CD8-positive, alpha-beta memory T cell (primary cell): ENCODE measurements at places on chromosomes 3 and 15. TPM values are rescaled to one million over a fixed set of nuclear protein-coding genes. Genes with fewer than 3 reads are reported as not detected.

The SEC22C gene
- polyA plus RNA-seq: 45.5 TPM

The ZBED2 gene
- polyA plus RNA-seq: 0.51 TPM

GRCh38 chr3:53236112-53236841 is 19.5 kb downstream of the TKT start:
- no peaks in the 10 kb centered on the region for H3K27me3 ChIP-seq
- H3K36me3 ChIP-seq: peaks cover 28% of the 10 kb centered on the region
- H3K4me1 ChIP-seq: no peaks in the 10 kb centered on the region
- no peak overlapping the region for H3K4me3 ChIP-seq
- H3K27ac ChIP-seq: peak overlapping the region; percentile 31

DNA sequence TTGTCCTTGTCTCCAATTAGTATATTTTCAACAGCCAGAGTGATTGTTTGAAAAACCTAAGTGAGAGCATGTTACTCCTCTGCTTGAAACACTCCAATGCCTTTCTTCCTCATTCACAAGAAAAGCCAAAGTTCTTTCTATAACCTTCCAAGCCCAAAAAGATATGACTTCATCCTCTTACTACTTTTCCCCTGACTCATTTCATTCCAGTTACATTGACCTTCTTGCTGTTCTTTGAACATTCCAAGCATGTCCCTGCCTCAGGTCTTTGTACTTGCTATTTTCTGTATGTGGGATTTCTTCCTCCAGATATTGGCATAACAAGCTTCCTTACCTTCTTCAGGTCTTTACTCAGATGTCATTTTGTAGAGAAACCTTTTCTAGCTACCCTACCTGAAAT is 28.3 kb downstream of the EHHADH start:
- H3K4me3 ChIP-seq: no peak overlapping the region
- no peak for DNase-seq
- H3K36me3 ChIP-seq: no peaks in the 10 kb centered on the region
- no peak overlapping the region for H3K27ac ChIP-seq
- no peaks in the 10 kb centered on the region for H3K27me3 ChIP-seq
- H3K4me1 ChIP-seq: no peaks in the 10 kb centered on the region

GRCh38 chr15:62326460-62327011 is 161.5 kb upstream of the C2CD4B start:
- no peaks in the 10 kb centered on the region for H3K27me3 ChIP-seq
- DNase-seq: no peak
- no peak overlapping the region for H3K4me3 ChIP-seq
- no peak overlapping the region for H3K27ac ChIP-seq

- H3K4me1 ChIP-seq: peaks cover 98% of the 10 kb centered on the region
- peaks cover 6% of the 10 kb centered on the region for H3K36me3 ChIP-seq
- peak; percentile 32 for DNase-seq
These were observed 12.4 kb downstream of the KLF13 start for GRCh38 chr15:31338879-31339557.

DNA sequence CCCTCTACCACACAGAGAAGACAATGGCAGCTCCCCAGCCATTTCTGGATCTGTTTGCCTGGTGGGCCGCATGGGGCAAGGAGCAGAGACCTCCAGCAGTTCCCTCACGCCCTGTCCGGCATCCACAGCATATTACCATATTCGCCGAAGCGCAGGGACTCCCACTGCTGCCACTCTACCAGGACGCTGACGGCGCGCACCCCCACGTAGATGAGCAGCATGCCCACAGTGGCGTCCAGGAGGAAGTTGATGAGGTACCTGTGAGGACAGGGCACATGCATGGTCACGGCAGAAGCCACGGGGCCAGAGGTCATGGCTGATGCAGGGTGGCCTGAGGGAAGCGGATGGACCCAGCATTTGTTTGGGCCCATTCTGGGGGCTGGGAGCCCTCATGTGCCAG is 14.8 kb upstream of the MUSTN1 start:
- peaks cover 5% of the 10 kb centered on the region for H3K36me3 ChIP-seq
- no peak overlapping the region for H3K27ac ChIP-seq
- no peaks in the 10 kb centered on the region for H3K4me1 ChIP-seq
- no peak overlapping the region for H3K4me3 ChIP-seq
- H3K27me3 ChIP-seq: no peaks in the 10 kb centered on the region

DNA sequence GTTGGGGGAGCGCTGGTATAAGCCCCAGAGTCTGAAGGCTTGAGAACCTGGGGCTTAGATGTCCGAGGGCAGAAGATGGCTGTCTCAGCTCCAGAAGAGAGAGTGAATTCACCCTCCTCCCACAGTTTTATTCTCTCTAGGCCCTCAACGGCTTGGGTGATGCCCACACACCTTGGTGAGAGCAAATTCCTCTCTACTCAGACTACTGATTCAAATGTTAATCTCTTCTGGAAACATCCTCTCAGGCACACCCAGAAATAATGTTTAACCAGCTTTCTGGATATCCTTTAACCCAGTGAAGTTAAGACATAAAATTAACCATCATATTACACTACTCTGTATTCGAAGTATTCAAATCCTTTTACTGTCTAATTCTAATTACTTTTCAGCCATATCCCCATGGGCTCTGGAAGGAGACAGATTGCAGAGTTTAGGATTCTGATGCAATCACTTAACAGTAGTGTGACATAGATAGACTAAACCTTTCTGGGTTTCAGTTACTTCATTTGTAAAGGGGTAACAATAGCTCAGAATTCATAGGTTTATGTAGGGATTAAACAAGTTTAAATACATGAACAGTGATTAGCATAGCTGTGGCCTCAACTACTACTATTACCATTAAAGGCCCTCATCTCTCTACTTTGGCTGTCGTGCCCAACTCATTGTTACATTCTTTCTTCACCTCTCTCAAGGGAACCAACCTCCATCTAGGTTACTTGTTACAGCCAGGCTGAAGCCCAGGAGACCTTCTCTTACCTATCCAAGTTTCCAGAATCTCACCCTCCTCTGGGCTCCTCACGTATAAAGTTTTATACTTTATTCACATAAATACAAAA is 25.7 kb upstream of the ANO10 start:
- no peaks in the 10 kb centered on the region for H3K4me1 ChIP-seq
- H3K4me3 ChIP-seq: no peak overlapping the region
- no peak overlapping the region for H3K27ac ChIP-seq
- H3K36me3 ChIP-seq: no peaks in the 10 kb centered on the region
- H3K27me3 ChIP-seq: no peaks in the 10 kb centered on the region
- no peak for DNase-seq
